ENCODE measurements at places on chromosomes 7 and 10.

DNA sequence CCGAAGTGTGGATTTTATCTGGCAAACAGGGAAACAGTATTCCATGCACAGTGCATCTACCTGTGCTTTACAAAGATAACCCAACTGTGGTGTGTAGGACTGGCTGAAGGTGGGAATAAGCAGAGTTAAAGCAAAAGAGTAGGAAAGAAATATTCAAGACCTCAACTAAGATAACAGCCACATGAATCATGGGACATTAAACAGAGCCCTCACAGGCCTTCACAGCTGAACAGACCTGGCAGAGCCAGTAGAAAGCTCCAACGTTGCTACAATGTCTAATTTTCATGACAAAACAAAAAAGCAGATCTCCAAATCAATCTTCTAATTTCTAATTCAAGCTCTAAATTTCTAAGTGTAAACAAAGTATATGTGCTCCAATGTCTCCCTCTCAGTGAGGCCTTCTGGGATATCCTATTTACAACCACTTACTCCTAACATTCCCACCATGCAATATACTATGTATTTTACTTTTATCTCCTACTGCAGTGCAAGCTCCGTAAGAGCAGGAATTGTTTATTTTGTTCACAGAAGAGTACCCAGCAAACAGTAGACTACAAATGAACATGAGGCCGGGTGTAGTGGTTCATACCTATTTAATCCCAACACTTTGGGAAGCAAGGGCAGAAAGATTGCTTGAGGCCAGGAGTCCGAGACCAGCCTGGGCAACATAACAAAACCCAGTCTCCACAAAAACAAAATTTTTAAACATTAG is 63.5 kb downstream of the UBE2H start:
- peak; percentile 79 for DNase-seq

DNA sequence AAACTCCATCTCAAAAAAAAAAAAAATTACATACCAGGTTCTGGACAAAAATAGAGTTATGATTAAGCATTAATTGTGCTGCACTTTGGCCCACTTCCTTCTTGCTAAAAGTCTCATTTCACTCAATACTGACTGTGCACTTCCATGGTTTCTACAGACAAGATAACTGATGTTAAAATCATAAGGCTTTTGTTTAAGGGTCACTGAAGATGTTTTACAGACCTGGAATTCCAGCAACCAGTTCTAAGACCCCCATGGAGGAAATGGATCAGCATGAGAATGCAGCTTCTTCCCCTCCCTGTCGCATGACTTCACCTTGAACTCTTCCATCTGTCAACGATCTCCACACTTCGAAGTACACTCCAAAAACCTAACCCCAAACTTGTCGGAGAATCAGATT is 1191.8 kb upstream of the AUTS2 start:
- DNase-seq: no peak

- no peak for DNase-seq
Observed at GRCh38 chr7:84877943-84878570, 308.8 kb downstream of the SEMA3D start.

GRCh38 chr10:6986927-6987326 is 406.9 kb upstream of the PRKCQ start:
- no peak for DNase-seq

- DNase-seq: no peak
Observed at GRCh38 chr7:123499211-123499970, 35.0 kb downstream of the IQUB start.

Data from DMS153 (cell line).